ENCODE measurements at places on chromosomes 1 and 21.

DNA sequence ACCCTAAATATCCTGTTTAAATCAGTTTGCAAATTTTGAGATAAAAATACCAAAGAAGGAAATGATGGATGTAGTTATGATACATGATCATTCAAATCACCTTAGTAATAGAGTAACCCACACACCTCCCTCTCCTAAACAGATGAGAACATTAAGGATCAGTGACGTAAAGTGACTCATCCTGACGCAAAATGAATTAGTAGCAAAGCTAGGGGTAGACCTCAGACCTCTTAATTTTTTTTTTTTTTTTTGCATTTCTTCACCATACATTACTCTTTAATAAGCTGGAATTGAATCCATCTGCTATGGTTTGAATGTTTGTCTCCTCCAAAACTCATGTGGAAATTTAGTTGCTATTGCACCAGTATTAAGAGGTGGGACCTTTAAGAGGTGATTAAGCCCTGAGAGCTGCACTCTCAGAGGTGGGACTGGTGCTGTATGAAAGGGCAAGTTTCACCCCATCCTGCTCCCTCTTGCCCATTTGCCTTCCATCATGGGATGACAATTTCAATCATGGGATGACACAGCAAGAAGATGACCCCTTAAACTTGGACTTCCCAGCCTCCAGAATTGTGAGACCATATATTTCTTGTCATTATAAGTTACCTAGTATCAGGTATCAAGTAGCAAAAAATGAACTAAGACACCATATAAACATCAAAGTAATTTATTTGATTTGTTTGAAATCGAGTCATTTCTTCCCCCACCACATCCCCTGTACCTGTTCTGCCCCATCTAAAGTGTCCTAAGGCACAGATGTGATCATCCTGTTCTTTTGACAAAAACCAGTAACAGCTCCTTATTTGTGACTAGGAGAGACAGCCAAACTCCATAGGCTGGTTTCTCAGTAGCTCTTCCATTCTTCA lies 114.6 kb upstream of the DUSP10 start:
- DNase-seq, result no peak

DNA sequence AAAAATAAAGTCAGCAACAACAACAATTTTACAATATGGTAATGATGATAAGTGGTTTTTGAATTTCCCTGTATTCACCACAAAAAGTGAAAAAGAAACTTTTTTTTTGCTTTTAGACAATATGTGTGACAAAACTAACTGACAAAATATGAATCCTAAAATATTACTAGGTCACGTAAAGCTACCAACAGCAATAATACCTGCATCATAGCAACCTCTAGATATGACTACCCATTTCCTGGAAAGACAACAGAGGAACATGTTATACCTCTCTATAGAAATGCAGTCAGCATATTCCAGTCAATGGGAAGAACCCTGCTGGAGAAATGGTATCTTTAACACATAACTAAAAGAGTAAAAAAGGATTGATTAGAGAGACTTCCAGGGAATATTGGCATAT lies 73.7 kb downstream of the PDE4B start:
- no peak for DNase-seq

GRCh38 chr1:72915581-72915980 lies 633.2 kb upstream of the NEGR1 start:
- DNase-seq, result no peak

DNA sequence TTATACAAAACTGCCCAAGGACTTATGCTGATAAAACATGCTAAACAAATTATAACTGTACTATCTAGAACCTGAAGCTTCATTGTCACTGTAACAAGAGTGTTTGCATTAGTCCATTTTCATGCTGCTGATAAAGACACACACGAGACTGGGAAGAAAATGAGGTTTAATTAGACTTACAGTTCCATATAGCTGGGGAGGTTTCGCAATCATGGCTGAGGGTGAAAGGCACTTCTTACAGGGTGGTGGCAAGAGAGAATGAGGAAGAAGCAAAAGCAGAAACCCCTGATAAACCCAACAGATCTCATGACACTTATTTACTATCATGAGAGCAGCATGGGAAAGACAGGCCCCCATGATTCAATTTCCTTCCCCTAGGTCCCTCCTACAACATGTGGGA lies 100.4 kb downstream of the SPATA6 start:
- no peak for DNase-seq

GRCh38 chr1:227788271-227789083 lies 27.0 kb upstream of the PRSS38 start:
- DNase-seq, result peak; percentile 78

DNA sequence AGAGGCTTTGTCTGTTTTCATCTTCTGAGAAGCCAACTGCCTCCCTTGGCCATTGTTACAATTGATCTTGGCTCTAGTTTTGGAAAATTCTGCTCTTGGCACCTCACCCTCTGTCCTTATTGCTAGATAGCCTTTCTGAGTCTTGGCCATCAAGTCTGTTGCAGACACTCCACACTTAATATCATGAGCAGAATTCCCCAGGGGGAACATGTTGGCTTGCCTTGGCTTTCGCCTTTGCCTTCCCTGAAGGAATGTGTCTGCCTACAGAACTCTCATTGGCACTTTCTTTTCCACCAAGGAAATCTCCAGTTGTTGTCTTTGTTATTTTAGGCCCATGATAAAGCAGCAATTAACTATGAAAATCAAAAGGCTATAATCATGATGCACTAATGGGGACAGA lies 42.7 kb upstream of the LDLRAP1 start:
- DNase-seq, result no peak

- DNase-seq, result no peak
These were observed 41.6 kb downstream of the CD58 start for GRCh38 chr1:116529199-116529631.
